Stimulated activated CD4-positive, alpha-beta T cell treated with anti-CD3 and anti-CD28 coated beads, Interleukin-4, amount 100 ng/mL, for 24 hours (primary cell): ENCODE measurements at places on chromosomes 1 and 21.

GRCh38 chr1:246091477-246091876 lies 415.6 kb downstream of the SMYD3 start:
- DNase-seq: no peak

DNA sequence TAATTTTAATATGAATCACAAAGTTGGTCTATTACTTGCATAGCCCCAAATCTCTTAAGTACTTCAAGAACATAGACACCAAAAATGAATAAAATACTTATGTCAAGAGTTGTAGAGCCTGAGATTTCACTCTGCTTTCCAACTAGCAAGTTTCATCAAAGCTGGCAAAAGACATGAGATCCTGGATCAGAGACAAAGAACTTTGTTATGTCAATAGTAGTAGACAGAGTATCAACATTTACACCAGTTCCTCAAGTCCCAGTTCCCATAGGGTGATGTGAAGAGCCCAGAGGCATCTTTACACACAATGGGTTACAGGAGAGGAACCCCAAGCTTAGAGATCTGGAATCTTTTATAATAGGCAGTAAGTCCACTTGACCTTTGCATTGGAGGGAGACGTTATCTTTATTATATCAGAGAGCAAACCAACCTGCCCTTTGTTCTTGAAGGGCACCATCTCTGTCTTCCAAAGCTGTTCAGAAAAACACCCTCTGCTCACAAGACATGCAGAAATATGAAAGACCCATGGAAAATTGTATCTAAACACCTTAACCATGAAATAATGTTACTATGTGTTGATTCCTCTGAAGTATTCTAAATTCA lies 174.4 kb upstream of the GALNT2 start:
- DNase-seq: no peak

- no peak for DNase-seq
These were observed 21.3 kb downstream of the RBM15 start for GRCh38 chr1:110360431-110360830.

DNA sequence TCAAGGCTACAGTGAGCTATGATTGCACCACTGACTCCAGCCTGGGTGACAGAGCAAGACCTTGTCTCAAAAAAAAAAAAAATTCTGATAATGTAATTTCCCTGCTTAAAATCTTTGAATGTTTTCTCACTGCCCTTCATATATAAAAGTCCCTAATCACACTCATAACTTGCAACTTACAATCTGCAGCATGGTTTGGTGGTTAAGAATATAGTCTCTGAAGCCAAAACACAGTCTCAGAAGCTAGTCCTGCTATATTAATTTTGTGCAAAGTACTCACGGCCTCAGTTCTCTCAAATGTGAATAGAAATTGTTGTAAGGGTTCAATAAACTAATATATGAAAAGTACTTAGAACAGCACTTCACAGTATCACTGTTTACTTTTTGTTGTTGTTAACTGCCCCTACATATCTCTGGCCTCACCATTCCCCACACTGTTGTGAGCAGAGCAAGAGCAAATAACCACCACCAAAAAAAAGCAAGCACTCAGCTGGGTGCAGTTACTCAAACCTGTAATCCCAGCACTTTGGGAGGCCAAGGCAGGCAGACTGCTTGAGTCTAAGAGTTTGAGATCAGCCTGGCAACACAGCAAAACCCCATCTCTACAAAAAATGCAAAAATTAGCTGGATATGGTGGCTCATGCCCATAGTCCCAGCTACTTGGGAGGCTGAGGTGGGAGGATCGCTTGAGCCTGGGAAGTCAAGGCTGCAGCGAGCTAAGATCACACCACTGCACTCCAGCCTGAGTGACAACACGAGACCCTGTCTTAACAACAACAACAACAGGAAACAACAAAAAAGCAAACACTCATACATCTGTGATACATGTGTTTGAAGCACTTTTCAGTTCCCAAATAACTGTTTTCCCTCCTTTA lies 22.4 kb downstream of the ASH1L start:
- DNase-seq: no peak

- no peak for DNase-seq
These were observed 2.0 kb downstream of the KANK4 start for GRCh38 chr1:62317021-62317768.

DNA sequence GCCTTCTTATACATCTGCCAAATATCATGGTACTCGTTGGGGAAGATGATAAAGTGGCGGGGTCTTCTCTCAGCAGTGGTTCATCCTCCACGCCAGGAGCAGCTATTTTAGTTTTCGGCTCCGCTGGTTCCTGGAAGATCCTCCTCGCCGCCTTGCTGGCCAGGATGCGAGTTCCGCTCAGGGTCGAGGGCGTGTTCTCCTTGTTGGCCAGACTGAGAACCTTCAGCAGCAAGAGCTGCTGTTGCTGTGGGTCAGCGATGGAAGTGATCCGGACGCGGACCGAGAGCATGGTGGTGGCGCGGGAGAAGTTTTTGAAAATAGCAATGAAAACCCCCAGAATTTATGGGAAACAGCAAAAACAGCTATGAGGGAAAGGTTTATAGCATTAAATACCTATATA lies 11.4 kb upstream of the CFAP126 start:
- no peak for DNase-seq

DNA sequence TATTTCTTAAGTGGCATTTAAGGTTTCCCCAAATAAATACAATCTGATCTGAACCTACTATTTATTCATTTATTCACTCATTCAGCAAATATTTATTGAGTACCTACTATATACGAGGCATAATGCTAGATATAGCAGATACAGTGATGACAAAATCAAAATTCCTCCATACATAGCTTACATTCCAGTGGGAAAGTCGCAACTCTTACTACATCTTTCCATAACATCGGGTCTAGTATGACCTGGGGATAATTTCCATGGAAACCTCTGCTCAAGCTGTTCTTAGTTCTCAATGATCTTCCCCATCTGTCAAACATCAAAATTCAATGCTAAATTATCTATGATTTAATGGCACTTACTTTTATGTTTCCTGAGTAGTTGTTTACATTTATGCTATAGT lies 70.8 kb upstream of the PRKACB start:
- DNase-seq: no peak

GRCh38 chr1:228494044-228494353 lies 6.8 kb downstream of the RNF187 start:
- DNase-seq: no peak
